ENCODE measurements at places on chromosomes 3 and 15.

DNA sequence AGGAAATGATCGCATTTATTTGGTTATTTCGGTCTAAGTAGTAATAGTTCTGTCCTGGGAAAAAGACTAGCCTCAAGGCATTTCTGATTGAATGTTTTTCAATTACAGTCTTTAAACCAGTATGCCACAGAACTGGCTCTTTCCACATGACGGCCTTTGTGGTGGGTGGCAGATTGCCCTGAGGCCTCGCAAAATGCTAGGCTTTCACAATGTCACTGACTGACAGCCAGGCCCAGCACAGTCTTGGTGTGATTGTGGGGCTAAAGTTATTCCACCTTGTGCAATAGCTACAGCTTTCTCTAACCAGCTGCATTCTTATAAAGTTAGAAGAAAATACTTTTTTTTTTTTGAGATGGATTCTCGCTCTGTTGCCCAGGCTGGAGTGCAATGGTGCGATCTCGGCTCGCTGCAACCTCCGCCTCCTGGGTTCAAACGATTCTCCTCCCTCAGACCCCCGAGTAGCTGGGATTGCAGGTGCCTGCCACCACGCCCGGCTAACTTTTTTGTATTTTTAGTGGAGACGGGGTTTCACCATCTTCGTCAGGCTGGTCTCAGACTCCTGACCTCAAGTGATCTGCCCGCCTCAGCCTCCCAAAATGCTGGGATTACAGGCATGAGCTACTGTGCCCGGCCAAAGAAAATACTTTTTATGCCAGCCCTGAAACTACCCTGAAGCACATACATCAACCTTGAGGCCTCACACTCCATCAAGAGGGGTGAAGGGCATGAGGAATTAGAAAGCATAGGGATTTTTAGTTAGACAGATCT lies 2.5 kb upstream of the ADIPOQ start:
- no peak for DNase-seq

GRCh38 chr3:186618318-186618938 lies 5.6 kb downstream of the AHSG start:
- DNase-seq = no peak

DNA sequence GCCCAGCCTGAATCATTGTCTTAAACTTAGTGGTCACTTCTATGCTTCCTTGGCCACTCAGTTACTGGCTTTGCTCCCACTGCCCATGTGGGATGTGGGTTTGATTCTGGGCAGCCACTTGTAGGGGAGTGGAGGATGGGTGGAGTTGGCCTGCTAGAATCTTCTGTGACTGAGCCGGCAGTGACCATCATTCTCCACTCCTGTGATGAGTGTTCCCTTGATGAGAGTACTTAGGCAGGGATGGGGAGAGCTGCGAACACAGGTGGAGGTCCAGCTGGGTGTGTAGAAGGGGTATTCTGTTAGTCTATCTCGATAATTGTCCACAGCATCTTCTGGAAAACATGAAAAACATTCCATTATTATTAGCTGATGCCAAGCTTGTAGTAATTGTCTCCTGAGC lies 8.0 kb downstream of the TM6SF1 start:
- DNase-seq = no peak

DNA sequence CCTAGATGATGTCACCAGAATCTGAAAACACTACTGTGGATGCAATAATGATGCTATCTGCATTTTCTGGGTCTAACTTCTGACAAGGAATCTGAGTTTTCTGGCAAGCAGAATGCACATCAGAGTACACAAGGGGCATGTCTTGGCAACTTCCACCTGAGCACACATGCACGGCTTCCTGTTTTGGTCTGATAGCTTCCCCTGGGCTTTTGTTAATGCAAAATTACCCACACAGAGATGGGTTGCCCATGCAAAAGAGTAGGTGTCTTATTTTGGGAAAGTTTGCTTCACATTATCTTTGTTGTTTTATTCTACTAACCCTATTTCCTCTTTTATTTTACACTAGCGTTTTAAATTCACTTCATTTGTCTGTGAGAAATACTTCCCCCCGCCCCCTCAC lies 74.2 kb upstream of the SATB1 start:
- no peak for DNase-seq

DNA sequence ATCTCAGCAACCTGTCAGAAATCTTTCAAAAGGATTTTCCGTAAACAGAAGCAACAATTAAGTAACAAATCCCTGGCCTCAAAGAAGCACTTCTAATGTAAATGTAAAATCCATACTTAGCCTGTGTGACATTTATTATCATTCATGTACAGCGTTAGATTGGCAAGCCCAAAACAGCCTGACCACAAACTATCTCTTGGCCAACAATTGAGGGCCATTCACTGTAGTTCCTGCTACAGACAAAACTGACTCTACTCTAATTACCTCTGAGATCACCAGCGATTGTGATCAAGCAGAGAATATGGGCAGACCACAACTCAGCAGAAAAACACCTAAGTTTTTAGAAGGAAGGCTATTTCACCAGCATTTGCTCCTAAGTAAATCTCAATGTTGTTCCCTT lies 9.2 kb downstream of the SHQ1 start:
- DNase-seq = no peak

DNA sequence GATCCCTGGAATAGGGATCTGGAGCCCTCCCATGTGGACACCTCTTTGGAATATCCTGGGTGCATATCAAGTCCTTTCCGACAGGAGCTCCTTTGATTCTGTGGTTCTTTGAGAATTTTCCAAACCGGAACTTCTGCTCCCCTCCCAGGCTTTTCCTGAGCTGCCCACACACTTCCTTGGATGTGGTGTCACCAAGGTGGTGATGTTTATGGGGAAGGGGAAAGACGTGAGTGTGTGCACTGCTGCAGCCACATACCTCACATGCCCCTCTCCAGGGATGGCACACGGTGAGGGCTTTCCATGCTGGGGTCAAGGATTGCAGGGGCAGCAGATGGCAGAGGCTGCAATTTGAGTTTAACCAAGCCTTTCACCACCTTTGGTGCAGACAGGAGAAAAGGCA lies 27.9 kb upstream of the PSTPIP1 start:
- DNase-seq = no peak

GRCh38 chr3:149535333-149535685 lies 60.8 kb downstream of the TM4SF4 start:
- no peak for DNase-seq

- no peak for DNase-seq
Observed at GRCh38 chr3:111681661-111682426, 86.7 kb upstream of the ZBED2 start.

GRCh38 chr3:165466856-165467255 lies 270.7 kb upstream of the SLITRK3 start:
- DNase-seq = no peak

DNA sequence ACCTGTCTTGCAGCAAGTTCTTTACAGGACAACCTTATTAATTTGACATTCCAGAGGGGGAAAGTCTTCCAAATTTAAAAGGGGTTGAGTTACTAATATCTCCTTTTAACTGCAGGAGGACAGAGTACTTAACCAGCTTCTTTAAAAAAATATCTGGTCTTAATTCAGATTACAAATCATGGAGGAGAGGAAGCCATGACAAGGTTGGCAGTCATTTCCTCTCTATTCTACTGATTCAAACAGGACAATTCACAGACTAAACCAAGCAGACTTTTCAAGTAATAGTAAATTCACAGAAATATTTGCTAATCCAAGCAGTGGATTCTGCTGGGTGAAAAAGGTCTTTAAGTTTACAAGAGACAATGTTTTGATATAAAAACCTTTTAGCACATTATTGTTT lies 185.3 kb downstream of the CFAP20DC start:
- no peak for DNase-seq

- DNase-seq = no peak
Observed at GRCh38 chr3:15316998-15317435, 15.4 kb downstream of the SH3BP5 start.

DNA sequence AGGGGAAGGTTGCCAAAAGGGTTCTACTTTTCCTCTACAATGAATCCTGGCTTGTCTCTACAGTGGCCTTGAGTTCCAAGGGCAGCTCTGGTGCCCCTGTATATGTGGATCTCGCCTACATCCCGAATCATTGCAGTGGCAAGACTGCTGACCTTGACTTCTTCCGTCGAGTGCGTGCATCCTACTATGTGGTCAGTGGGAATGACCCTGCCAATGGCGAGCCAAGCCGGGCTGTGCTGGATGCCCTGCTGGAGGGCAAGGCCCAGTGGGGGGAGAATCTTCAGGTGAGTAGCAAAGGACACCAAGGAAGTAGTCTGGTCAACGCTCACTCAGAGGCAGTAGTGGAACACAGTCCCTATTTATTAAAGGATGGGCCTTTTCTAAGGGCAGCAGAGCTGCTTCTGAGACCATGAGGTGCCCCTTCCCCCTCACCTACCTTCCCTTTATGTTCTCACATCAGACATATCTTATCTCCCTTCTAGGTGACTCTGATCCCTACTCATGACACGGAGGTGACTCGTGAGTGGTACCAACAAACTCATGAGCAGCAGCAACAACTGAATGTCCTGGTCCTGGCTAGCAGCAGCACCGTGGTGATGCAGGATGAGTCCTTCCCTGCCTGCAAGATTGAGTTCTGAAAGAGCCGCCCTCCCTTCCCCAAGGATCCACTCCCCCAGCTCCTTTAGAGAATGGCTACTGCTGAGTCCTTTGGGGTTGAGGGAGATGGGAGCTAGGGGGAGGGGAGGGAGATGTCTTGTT lies 12.4 kb downstream of the MAP1A start:
- DNase-seq = no peak

DNA sequence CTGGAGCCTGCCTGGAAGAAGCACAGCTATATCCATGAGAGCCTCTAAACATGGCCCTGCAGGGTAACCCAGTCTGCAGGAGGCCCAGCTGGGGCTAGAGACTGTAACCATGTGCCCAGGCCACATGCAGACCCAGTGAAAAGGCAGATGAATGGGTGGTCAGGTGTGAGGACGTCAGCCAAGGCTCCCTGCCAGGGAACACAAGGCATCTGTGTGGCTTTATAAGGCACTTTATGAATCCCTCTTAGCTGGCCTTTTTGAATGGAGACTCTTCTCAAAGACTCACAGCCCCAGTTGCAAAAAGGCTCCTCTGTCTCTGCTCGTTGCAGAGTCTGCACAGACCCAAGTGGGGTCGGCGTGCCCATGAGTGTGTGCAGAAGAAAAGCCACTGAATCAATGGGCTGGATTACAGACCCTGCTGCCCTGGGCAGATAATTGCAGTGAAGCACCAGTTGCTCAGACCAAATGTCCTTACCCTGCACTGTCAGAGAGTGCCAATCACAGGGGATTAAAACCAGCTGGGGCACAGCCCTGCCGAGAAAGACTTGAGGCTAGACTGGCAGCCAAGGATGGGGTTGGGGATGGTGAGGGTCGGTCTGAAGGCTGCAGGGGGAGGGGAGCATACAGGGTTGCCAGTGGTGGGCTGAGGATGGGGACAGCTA lies 154.2 kb downstream of the RAB11A start:
- no peak for DNase-seq

DNA sequence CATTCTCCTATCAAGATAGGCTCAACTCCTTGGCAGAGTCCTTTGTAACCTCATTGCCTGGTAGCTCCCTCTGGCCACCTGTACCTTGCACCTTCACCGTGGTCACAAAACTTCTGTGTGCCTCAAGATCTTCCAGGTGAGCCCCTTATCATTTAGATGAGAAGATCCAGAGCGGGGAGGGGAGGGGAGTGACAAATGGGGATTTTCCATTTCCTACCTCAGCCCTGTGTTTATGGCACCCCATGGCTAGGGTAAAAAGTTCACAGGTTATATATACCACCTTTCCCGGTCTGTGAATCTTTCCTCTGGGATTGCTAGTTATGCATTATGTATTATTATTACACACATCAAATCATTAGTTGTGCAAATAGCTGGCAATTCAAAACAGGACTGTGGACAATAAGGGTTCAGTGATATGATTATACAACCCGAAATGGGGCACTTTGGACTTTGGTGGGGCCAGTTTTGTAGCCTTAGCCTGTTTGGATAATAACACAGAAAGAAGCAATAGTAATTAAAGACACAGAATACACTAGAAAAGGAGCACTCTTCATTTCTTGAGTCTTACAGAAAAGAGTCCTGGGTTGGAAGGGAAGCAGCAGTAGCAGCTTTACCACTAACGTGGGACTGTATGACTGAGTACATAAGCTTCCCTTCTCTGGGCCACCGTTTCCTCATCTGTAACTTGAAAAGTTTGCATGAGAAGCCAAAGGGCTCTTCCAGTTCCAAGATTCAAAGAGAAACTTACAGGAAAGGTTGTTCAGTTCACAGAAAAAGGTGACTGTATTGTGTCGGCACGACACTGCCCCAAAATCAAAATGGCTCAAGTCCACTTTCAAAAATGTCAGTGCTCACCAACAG lies 7.1 kb downstream of the TLE3 start:
- no peak for DNase-seq

DNA sequence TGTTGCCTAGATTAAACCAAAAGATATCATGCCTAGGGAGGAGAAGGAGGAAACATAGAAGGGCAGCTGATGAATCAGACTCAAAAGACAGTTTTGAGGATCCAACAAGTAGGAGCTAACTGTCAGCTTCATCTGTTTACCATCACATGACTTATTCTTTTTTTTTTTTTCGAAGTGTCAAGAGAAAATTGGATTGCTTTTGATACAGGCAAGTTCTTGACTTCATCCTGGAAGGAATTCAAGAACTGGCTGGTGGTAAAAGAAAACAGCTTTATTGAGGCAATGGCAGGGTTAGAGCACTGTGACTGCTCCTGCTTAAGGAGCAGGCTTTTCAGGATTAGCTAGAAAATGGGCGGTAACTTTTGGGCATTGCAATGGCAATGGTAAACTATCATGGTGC lies 227.5 kb upstream of the KCNMB2 start:
- DNase-seq = no peak

- DNase-seq = no peak
Observed at GRCh38 chr3:134922866-134923265, 127.8 kb downstream of the EPHB1 start.

DNA sequence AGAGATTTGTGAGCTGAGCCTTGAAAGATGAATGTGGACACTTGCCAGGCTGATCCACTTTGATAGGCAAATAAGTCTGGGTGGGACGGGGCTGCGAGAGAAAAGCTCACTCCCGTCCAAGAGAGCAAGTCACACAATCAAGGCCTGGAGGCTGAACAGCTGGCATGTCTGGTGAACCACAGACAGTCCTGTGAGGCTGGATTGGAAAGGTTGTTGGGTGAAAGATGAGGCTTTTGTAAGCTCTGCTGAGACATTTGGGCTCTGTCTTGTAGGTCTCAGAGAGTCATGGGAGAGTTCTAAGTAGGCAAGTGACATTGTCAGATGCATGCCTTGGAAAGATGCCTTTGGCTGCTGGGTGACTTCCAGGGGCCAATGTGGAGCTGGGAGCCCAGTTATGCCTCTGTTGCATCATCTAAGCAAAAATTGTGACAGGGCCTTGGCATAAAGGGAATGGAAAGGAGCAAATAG lies 38.5 kb downstream of the RPLP1 start:
- DNase-seq = no peak

- DNase-seq = no peak
Observed at GRCh38 chr3:102206511-102207031, 228.2 kb upstream of the ZPLD1 start.

DNA sequence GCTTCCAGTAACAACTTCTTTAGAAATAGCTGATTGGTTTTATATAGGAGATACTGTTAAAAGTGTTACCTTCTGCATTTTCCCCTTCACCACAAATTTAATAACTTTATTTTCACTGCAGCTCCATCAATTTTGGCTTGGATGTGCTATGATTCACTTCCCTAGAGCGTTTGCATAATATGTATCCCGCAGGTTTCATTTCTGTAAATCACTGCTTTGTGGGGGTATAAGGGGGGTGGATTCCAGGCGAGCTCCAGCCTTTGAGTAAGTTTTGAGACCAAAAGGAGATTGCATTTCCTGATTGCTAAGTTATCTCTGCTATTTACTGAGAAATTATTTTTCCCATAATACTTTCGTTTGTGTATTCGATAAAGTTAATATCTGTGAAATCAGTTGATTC lies 232.6 kb downstream of the TBL1XR1 start:
- no peak for DNase-seq

GRCh38 chr3:38136393-38136776 lies 542 bp downstream of the ACAA1 start:
- DNase-seq = no peak

Measured in stimulated activated CD4-positive, alpha-beta T cell treated with anti-CD3 and anti-CD28 coated beads, Interleukin-1b, Interleukin-23, amount 100 ng/mL, for 1 hour (primary cell).